ENCODE measurements at places on chromosomes 7 and 10.

DNA sequence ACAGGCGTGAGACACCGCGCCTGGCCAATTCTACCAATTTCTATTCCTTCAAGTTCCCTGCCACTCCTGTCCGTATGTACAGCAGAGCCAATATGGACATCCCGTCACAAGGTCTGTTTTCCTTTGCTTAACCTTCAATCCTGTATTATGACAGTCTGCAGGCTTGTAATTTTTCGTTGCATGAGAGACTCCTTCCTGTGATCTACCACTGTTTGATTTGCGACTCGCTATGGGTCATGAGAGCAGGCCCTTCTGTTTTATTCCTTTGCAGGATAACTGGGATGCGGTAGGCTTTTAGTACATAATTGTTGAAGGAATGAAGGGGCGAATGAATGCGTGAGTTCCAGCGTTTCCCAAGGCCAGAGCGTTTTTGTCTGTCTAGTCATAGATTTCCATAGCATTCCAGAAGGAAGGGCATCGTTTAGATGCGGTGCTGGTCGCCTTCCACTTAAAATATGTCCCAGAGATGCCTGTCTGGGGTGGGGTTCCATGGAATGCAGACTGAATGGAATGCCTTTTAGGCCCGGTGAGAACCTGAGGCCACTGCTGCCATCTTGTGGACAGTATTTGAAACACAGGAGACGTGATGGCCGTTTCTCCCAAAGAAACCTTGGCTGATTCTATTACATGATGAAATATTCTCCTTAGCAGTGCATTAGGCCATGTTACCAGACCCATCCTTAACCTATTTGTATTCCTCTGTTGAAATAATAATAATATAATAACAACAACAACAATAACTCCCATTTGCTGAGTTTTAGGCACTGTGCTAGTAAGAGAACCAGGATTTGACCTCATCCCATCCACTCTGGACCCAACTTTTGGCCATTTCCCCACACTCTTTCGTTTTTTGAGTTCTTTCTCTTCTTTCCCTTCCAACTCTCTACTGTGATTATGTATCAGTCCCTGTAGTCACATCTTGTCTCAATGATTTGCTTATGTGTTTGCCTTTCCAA is 193.2 kb downstream of the MYOF start:
- peak; percentile 68 for DNase-seq

GRCh38 chr10:61642676-61643075 is 20.1 kb upstream of the CABCOCO1 start:
- DNase-seq = peak; percentile 62

DNA sequence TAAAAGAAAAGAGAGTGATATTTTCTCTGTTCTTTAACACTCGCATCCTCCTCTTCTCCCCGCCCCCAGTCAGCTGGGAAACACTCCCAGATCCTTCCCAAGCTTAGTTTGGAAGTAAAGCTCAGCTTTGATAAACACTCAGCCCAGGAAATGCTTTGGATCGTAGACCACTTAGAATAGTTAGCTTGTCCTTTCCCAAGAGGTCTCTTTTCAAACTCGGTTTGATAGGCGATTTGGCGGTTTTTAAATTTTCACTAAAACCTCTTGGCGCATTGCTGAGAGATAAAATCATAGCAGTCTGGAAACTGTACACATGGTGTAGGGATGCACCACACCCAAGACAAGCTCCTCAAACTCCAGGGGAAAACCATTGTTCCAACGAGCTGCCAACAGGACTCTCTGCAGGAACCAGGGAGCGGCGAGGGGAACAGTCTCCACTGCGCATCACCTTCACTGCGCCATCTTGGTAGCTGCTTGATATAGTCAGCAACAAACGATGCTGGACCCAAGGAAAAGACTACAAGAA is 22.3 kb downstream of the SMURF1 start:
- no peak for DNase-seq

DNA sequence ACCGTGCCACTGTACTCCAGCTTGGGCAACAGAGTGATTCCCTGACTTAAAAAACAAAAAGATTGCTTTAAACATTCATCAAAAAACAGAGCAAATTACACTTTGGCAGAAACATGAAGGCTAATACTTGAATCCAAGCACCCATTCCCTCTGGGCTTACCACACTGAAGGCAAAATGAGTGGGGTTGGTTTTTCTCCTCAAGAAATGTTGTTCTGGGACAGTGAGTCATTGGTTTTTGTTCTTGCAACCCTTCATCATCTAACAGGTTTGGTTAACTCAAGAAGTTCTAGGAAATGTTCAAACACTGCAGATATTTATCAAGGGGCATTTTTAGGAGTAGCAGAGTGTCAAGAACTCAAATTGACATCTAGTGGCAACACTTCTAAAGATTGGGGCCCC is 60.5 kb downstream of the KIAA1217 start:
- DNase-seq = no peak

DNA sequence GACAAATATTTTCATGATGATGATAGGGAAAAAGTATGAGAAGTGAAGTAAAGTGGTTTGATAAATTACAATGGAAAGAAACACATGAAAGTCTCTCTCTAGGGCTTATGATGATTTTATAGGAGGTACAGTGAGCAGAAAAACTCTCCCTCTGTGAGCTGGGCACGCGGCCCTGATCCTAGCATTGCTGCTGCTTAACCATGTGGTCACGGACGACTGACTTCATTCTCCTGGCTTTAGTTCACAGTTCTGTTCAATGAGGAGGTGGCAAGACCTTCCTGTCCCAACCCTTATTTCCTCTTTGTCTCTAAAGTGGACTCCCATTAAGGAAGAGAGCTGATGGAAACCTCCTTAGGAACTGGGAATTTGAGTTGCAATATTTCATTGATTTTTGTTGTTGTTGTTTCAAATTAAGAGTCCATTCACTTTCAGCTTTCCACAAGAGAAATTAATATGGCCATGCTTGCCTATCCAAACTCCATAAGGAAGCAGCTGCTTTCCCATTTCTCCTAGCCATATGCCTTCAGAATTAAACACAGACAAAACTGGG is 8.2 kb upstream of the PON3 start:
- DNase-seq = no peak

DNA sequence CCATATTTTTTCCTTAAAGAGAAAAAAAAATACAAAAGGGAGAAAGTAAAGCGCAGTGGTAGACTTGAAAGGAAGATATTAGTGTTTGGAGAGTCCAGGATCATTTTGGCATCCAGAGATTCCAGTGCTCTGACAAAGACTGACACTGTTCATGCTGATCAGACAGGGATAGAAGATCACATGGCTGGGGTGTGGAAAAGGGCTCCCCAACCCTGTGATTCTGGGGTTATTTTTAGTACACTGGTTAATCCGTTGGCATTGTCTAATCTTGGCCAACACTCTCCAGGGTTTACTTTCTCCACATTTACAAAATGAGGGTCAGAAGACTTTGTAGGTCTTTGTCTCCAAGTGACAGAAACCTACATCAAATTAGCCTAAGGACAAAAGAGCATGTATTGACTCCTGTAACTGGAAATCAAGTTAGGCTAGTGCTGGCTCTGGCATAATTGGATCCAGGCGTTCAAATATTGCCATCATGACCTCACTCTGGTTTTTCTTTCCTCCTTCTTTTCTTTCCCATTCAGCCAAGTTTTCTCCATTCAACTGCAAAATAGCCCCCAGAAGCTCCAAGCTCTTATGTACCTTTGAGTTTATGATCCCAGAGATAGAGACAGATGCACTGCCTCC is 181.6 kb downstream of the PHTF2 start:
- no peak for DNase-seq
